ENCODE measurements at places on chromosomes 2 and 18.

DNA sequence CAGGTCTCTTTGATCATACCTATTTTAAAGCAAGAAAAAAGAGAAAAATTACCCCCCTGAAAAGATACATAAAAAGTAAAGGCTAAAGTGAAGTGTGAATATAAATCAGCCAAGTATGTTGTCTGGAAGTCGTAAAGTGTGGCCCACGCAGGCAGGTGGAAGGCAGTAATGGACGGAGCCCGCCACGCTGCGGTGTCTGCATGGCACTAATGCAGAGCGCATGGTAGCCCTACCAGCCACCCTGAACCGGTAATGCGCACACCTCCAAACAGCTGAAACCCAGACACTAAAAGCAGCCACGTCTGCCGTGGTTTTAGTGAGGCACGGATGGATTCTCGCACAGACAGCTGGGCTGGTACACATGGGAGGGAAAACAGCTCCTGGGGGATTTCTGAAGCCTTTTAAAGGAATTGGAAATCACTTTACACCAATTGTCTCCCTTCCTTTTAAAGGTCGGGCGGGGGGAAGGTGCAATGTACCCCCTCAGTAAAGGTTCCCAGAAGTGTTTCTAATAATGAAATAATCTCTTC is 615.2 kb downstream of the CNTNAP5 start:
- no peak for DNase-seq

GRCh38 chr2:22600156-22600555 is 784.8 kb upstream of the KLHL29 start:
- DNase-seq = no peak

GRCh38 chr2:134137182-134137611 is 116.7 kb upstream of the MGAT5 start:
- peak; percentile 88 for DNase-seq

DNA sequence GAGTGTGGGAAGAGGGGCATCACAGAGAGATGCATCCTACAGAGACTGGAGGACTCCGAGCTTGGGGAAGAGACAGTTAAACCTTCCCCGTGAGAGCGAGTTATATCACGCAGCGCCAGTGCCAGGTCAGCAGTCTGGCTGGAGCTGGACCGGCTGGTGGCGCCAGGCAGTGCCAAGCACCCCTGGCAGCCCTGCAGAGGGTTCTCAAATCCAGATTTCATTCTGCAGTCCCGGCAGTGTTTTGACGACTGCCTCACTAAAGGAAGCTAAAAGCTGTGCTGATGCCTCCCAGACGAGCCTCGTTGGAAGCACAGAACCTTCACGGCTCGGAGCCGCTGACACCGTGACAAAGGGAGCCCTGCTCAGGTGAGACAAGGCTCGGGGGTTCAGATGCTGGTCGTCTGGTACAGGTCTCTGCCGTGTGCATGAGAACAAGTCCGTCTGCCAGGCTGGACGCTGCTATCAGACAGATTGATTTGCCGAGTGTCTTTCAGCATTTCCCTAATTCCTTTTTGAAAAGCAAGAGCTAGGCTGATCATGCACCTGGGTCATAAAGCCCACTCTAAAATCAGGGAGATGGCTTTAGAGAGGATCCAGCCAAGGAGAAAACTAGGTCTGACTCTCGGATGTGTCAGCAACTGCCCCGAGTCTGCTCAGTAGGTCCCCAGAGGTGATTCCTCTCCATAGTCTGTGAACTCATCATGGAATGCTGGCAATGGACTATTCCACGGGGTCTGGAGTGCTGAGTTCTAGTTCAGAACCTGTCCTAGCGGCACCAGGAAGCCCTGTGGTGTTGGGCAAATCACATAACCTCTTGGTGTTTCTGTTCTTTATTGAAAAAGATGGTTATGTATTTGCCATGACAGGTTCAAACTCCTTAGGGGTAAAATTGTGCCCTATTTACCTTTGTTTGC is 240.6 kb downstream of the SOX11 start:
- DNase-seq = no peak

DNA sequence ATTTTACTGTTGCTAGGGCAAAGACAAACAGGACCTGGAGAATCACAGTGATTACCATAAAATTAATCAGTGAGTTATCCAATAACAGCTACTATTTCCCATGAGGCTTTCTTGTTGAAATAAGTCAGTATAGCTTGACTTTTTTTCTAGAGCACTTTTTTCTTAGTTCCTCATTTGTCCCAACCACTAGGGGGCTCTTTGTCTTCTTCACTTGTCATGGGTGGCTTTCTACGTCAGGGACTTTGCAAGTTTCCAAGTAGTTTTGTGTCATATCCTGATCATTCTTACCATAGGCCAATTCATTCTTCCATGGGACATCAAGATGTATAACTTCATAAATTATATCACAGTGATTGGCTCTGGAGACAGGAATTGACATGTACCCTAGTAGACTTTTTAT is 1019.6 kb upstream of the PIK3C3 start:
- peak; percentile 44 for DNase-seq

DNA sequence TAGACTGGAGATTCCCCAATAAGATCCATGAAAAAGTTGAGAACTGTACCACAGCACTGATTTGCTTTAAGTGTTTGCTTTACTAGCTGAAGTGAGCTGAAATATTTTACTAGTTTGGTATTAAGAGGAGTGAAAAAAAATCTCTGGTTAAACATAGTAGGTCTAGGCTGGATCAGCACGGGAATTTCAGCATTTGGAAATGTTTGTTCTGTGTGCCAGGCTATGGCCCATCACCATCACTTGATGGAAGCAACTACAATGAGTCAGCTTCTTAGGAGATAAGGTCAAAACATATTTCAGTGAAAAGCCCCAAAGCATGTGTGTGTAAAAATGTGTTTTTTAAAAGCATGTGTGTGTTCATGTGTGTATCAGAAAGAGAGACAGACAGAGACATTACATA is 131.4 kb upstream of the DNMT3A start:
- no peak for DNase-seq

DNA sequence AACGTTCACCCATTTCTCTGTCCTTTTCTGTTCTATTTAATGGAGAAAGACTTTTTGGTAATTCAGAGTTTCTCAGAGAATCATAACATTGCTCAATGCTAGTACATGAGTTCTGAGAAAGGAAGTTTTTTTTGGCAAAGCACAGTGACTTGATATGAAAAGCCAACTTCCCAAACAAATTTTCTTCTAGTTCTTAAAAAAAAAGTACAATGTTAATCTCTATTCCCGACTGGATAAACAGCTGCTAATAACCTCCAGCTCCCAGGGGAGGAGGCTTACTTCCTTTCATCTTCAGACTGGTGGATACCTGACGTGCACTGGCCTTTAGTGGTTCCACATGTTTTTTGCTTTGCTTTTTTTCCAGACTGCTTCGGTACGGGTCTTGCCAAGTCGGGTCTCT is 284.6 kb upstream of the CCDC68 start:
- DNase-seq = no peak

GRCh38 chr2:167599219-167599618 is 648.2 kb downstream of the STK39 start:
- no peak for DNase-seq

- DNase-seq = peak; percentile 23
These were observed 235.9 kb downstream of the TFCP2L1 start for GRCh38 chr2:121049131-121049530.

- no peak for DNase-seq
These were observed 59.0 kb downstream of the MOGAT1 start for GRCh38 chr2:222730366-222730999.

DNA sequence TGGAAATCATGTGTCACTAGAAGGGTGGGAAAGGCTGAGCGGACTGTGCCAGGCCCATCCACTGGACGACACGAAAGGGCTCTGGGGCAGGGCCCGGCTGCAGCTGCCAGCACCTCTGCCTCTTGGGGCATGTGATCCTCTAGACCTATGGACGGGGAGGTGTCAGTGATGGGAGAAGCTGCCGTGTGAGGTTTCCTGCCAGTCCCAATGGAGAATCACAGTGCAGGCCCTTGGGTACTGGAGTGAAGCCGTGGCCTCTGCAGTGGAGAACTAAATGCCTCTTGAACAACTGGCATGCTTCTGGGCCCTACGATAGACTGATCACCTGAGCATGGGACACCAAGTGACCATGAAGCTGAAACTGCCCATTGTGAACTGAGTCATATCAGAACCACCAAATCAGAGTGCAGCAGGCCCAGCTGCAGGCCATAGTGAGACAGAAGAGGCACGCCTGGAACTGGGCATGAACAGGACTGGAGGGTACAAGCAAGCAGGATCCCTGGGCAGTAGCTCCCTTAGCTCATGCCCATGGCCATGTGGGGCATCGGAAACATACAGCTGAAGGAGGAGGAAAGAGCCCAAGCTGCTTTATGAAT is 18.8 kb upstream of the RHOB start:
- no peak for DNase-seq

- peak; percentile 46 for DNase-seq
These were observed 3.5 kb upstream of the BCL2 start for GRCh38 chr18:63322908-63323634.

- DNase-seq = no peak
These were observed 365.0 kb upstream of the CELF4 start for GRCh38 chr18:37930640-37931039.

DNA sequence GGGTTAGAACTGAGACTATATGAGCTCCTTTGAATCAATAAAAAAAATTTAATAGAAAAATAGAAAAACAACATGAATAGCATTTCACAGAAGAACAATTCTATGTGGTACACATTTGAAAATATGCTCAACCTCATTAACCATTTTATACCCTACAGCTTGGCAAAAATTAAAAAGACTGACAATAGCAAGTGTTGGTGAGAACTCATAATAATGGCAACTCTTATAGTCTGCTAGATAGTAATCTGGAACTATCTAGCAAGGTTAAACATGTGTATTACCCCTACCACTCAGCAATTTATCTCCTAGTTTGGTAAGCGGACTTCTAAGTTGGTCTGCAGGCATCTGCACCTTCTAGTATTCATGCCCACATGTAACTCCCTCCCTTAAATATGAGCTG is 67.8 kb downstream of the CYBRD1 start:
- DNase-seq = no peak

DNA sequence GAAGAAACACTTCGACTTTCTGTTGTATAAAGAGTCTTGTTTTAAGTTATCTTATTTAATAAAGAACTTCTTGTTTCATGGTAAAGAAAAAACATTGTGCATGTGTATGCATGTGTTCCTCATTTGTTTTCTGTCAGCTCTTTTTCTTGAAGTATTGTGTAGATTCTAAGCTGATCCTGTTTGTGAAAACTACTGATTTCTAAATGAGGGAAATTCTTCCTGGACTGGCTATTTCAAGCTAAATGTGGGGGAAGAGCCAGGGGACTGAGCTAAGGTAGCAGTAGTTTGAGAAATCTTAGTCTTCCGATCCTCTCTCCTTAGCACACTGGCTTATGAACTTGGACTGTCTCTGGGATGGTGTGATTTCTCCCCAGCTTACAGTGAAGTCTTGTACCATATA is 56.4 kb upstream of the RBMS1 start:
- no peak for DNase-seq

DNA sequence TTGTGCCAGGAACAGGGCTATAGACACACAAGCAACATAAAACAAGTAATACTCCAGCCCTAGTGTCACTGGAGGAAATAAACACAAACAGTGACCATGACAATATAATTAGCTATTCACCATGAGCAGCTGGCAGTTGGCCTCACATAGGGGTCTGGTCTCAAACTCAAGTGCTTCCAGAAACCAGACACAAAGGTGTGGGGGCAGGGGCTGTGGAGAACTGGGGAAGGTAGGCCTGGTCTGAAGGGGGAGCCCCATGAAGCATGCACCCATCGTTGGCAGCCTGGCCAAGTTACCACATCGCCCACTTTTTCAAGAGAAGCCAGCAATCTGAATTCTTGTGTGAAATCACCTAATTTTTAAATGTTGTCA is 49.5 kb upstream of the SP3 start:
- no peak for DNase-seq

DNA sequence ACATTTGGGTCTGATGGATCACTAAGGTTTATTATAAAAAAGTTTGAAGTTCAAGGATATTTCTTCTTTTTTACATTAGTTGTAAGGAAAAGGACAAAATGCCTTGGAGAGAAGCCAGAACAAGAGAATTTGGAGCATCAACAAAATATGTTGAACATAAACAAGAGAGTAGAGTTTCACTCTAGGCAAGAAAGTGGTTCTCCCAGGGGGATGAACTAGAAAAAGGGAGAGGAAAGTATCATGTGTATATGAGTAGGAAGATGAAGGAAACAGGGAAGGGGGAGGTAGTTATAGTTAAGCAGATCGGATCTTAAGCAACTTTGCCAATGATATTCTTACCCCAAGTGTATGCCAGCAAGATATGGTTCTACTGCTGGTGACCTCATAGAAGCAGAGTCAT is 63.8 kb upstream of the GALNT3 start:
- DNase-seq = no peak

DNA sequence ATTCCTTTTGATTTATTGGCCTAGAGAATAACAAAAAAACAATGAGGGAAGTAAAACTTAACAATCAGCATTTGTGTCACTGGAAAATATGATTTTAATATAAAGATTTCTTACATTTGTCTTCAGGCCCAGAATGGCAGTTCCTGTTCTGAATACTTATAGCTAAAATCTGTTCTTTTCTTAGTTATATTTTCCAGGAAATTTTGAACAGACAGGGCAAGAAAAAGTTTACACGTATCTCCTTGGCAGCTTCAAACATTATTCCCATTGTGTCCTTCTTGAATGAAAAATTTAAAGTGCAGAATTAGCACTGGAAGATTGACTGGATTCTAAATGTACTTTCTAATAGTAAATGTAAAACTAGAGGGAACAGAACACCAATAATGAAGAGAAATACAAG is 1454.0 kb upstream of the PIK3C3 start:
- no peak for DNase-seq

DNA sequence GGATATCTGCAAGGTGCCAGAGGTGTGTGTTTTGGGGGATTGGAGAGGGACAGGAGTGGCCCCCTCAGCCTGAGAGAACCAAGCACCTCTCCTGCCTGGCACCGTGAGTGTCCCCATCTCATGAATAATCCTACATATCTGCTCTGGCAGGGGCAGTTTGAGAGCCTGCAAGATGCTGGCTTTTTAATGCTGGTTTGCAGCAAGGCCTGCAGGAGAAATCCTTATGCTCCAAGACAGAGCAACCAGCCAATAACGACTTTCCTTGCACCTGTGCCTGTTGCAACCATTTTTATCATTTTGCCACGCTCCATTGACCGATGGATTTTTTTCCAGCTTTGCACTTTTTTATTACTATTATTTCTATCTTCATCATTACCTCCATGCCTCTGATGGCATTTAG is 259.4 kb upstream of the SKOR2 start:
- DNase-seq = no peak

GRCh38 chr2:221571025-221571550 is 1.0 kb downstream of the EPHA4 start:
- DNase-seq = no peak

DNA sequence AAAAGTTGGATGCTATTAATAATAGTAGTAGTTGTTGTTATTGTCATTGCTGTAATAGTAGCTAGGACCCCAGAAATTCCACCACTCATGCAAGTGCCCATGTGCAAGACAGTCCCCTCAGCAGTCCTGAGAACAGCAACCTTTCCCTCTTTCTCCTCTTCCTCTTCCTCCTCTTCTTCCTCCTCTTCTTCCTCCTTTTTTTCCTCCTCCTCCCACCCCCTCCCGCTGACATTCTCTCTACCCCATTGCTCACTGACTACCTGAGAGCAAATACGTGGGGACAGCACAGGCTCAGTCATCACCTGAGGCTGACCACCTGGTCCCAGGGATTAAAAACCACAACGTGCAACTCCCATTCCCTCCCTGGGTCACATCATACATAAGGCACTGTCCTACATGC is 41.8 kb downstream of the SMAD7 start:
- DNase-seq = no peak

Data from A172 (cell line).